Thyroid gland (tissue), 4 donors: ENCODE measurements at places on chromosomes 2 and 18. TPM values are rescaled to one million over a fixed set of nuclear protein-coding genes. Genes with fewer than 3 reads are reported as not detected.

GRCh38 chr2:37838541-37839167 is 86.4 kb upstream of the RMDN2 start:
- H3K27me3 ChIP-seq, result no peaks in the 10 kb centered on the region
- H3K4me3 ChIP-seq, result no peak overlapping the region
- no peaks in the 10 kb centered on the region for H3K36me3 ChIP-seq
- no peak overlapping the region for H3K27ac ChIP-seq

DNA sequence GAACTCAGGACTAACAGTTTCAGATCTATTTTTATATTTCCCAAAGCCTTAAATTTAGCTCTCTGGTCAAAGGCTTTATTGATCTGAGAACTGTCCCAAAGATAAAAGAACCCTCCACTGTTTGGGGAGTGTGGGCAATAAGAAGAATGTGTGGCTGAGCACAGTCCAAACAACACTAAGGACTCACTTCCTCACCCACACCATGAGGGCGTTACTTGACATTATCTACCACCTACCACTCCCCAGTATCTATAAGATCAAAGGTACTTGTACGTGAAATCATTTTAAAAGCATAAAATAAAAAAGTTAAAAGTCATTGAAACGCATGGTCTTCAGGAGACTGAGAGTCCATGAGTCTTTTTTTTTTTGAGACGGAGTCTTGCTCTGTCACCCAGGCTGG is 54.6 kb upstream of the NFU1 start:
- H3K36me3 ChIP-seq, result peaks cover 4% of the 10 kb centered on the region
- H3K4me3 ChIP-seq, result no peak overlapping the region
- no peak for DNase-seq
- H3K27ac ChIP-seq, result no peak overlapping the region
- H3K4me1 ChIP-seq, result no peaks in the 10 kb centered on the region

DNA sequence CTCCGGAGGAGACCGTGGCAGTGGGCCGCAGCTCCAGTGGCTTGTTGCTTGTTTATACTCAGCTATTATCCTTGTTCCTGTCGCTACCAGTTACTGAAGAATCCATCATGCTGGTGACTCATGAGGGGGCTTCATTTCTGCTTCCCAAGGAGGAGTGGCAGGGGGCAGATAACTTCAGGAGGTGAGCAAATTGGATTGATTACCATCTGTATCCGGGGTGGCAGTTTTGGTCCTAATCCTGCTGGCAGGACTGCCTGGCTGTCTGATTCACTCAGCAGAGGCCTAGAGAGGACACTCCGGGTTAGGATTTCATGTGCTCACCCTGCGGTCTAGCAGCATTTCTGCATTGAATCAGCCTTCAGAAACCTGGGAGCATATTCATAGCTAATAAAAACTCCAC is 230.0 kb downstream of the ACTR3 start:
- H3K27me3 ChIP-seq, result no peaks in the 10 kb centered on the region
- no peaks in the 10 kb centered on the region for H3K36me3 ChIP-seq
- no peak for DNase-seq
- no peak overlapping the region for H3K4me3 ChIP-seq
- no peaks in the 10 kb centered on the region for H3K4me1 ChIP-seq

ST8SIA5 gene
- total RNA-seq, result 1.2 TPM

DNA sequence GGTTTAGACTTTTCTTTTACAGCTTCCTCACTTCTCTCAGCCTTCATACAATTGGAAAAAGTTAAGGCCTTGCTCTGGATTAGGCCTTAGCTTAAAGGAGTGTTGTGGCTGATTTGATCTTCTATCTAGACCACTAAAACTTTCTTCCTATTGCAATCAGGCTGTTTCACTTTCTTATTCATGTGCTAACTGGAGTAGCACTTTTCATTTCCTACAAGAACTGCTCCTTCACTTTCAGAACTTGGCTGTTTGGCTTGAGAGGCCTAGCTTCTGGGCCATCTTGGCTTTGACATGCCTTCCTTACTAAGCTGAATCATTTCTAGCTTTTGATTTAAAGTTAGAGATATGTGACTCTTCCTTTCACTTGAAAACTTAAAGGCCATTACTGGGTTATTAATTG is 114.3 kb downstream of the ARHGEF4 start:
- H3K27me3 ChIP-seq, result no peaks in the 10 kb centered on the region
- no peaks in the 10 kb centered on the region for H3K4me1 ChIP-seq
- no peak overlapping the region for H3K4me3 ChIP-seq
- H3K27ac ChIP-seq, result no peak overlapping the region
- DNase-seq, result no peak

- H3K4me1 ChIP-seq, result no peaks in the 10 kb centered on the region
- H3K36me3 ChIP-seq, result no peaks in the 10 kb centered on the region
- H3K4me3 ChIP-seq, result no peak overlapping the region
- H3K27ac ChIP-seq, result no peak overlapping the region
These were observed 95.3 kb upstream of the ALKAL2 start for GRCh38 chr2:383178-383577.

DNA sequence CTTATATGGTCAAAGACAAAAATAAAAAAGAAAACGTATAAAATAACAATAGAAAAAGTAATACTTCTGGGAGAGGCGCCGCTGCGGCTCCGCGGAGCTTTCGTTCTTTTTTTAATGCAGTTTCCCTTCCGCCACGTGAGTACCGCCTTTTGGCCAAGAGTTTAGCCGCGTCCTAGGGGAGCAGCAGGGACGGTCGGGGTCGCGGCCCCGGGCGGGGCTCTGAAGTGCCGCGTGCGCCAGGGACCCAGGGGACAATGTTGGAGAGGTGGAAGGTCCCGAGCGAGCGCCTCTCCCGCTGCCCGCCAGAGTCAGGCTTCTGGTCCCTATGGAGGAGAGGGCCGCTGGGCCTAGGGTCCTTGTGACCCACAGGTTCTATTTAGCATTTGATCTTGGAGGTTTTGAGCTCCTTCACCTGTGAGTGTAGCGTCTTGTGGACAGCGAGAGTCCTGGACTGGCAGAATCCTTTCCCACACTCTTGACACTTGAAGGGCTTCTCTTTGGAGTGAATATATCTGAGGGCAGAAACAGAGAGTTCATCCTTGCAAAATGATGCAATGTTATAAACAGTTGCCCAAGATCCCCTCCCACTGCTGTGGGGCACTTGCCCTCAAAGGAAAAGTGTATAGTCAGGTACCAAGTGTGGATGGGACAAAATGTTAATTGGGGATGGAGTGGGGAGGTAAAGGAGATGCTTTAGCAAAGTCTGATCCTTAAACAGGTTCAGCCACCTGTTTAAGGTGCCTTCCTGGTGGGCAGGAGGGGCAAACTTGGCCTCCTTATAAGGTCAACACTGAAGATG is 6.3 kb downstream of the OSR1 start:
- H3K4me3 ChIP-seq, result no peak overlapping the region
- no peak for DNase-seq
- H3K27me3 ChIP-seq, result peaks cover 49% of the 10 kb centered on the region
- H3K36me3 ChIP-seq, result no peaks in the 10 kb centered on the region
- no peak overlapping the region for H3K27ac ChIP-seq
- H3K4me1 ChIP-seq, result peaks cover 33% of the 10 kb centered on the region

- no peak for DNase-seq
- no peaks in the 10 kb centered on the region for H3K36me3 ChIP-seq
- no peak overlapping the region for H3K4me3 ChIP-seq
- H3K27ac ChIP-seq, result peak overlapping the region; percentile 59
These were observed 66.6 kb downstream of the PHLPP1 start for GRCh38 chr18:62781893-62782292.

DNA sequence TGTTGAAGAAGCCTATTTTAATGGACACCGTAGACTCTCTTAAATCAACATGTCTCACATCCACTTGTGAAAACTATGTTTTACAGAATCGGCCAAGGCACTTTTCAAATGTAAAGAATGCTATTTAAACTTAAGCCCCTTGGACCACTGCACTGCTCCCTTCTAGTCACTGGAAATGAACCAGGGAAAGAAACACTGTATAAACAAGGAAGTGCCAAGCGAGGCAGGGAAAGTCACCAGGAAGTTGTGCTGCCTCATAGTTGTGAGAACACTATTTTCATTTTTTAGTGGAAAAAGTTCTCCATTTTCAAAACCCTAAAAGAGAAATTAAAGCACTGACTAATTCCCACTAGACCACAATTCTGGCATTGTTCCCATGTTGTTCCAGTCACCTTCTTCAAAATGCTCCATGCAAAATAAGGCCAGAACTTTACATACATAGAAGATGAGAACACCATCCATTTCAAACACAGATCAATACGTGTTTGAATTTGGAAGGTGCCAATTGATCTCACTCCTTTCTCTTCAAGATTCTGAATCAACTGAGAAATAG is 13.5 kb downstream of the CCDC141 start:
- no peaks in the 10 kb centered on the region for H3K4me1 ChIP-seq
- DNase-seq, result no peak
- H3K36me3 ChIP-seq, result no peaks in the 10 kb centered on the region
- no peak overlapping the region for H3K27ac ChIP-seq

- H3K27me3 ChIP-seq, result no peaks in the 10 kb centered on the region
- no peaks in the 10 kb centered on the region for H3K36me3 ChIP-seq
- H3K4me1 ChIP-seq, result no peaks in the 10 kb centered on the region
- H3K4me3 ChIP-seq, result no peak overlapping the region
These were observed 313.0 kb upstream of the NRXN1 start for GRCh38 chr2:51344886-51345285.

GRCh38 chr2:233758849-233759248 is 1.2 kb upstream of the UGT1A1 start:
- H3K4me1 ChIP-seq, result no peaks in the 10 kb centered on the region
- no peaks in the 10 kb centered on the region for H3K36me3 ChIP-seq
- H3K27me3 ChIP-seq, result no peaks in the 10 kb centered on the region
- DNase-seq, result no peak
- no peak overlapping the region for H3K4me3 ChIP-seq
- no peak overlapping the region for H3K27ac ChIP-seq

NT5DC4 gene
- total RNA-seq, result not detected

GRCh38 chr2:149132339-149132738 is 93.8 kb downstream of the LYPD6B start:
- no peaks in the 10 kb centered on the region for H3K27me3 ChIP-seq
- H3K4me3 ChIP-seq, result no peak overlapping the region
- DNase-seq, result no peak
- no peak overlapping the region for H3K27ac ChIP-seq
- H3K4me1 ChIP-seq, result no peaks in the 10 kb centered on the region
- no peaks in the 10 kb centered on the region for H3K36me3 ChIP-seq

DNA sequence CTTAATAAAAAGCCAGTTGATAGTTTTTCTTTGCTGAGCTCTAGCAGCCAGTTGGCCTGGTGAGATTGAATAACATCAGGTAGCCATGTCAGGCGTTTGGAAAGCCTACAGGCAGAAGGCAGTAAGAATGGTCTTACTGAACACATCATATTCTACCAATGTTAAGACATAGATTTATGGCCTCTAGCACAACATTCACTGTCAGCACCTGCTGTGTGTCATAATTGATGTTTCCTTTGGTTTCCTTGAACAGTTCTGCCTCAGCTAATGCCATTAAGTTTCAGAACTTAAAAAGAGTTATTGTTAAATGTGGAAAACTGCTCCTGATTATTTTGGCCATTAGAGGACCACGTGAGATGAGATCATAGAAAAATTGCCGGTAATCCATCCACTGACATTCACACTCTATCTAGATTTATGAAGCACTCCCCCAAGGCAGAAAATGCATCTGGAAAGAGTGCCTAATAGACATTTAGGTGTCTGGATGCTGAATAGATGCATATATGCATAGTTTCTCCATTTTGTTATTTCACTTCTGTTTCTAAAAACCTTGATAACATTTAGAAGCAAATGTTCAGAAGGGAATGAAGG is 434.7 kb downstream of the PTPRM start:
- H3K4me1 ChIP-seq, result peaks cover 60% of the 10 kb centered on the region
- no peaks in the 10 kb centered on the region for H3K27me3 ChIP-seq
- no peak overlapping the region for H3K4me3 ChIP-seq
- DNase-seq, result no peak
- H3K36me3 ChIP-seq, result no peaks in the 10 kb centered on the region
- H3K27ac ChIP-seq, result peak overlapping the region; percentile 81

- H3K27me3 ChIP-seq, result no peaks in the 10 kb centered on the region
- DNase-seq, result no peak
- H3K4me1 ChIP-seq, result peaks cover 18% of the 10 kb centered on the region
- no peak overlapping the region for H3K4me3 ChIP-seq
- no peaks in the 10 kb centered on the region for H3K36me3 ChIP-seq
- H3K27ac ChIP-seq, result no peak overlapping the region
These were observed 274.4 kb downstream of the LRP1B start for GRCh38 chr2:141856215-141856919.

DNA sequence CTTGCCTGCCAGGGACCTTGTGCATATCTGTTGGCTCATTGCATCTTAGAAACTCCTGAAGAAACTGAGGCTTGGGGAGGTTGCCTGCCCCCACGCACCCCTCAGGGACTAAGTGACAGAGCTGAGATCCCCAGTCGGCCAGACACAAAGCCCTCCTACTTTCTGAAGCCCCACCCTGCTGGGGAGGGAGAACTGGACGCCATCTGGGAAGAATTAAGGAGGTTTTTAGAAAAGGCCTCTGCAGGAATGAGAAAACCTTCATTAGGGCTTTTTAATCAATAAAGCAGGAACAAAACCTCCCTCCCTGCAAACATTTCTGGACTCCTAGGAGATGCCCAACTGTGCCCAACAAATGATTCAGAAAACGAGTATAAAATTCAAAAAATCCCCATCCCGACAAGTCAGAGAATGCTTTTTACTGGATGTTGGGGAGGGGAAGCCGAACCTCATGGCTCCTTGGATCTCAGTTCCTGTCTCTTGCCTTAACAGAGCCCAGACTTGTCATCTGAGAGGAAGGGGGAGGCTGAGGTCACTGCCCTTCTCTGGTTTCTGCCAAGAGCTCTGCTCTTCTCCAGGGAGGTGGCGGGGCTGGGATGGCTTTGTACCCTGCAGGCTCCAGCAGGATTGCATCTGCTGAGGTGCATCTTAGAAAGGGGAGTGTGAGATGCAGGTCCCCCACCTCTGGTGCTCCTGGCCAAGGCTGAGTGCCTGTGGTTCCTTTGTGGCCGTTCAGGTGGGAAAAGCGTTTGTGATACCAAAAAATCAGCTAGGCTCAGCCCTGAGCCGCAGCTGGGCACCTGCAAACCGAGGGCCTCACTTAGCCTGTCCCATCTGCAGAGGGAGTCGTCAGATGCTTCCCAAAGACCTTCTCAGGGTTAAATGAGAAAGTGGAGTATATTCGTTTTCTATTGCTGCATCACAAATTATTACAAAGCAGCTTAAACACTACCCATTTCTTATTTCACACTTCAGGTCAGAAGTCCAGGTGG is 142.4 kb downstream of the ZFP36L2 start:
- peak overlapping the region; percentile 85 for H3K27ac ChIP-seq
- H3K36me3 ChIP-seq, result no peaks in the 10 kb centered on the region
- no peak for DNase-seq
- H3K27me3 ChIP-seq, result no peaks in the 10 kb centered on the region
- H3K4me1 ChIP-seq, result peaks cover 73% of the 10 kb centered on the region

DNA sequence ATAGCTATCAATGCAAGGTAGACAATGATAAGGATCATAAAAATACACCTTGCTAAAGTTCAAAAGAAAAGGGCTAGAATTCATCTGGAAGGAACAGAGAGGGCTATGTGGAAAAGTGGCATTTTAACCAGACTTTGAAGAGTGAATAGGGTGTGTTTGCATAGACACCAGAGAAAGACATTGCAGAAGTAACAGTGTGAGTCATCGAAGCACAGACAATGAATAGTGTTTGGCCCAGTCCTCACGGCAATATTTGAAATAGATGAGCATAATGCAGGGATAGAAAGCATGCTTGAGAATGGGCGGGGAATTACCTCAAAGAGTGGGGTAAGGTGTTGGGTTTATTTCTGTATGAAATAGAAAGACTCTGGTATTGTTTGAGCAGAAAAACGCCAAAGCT is 24.2 kb downstream of the MYT1L start:
- no peaks in the 10 kb centered on the region for H3K4me1 ChIP-seq
- H3K4me3 ChIP-seq, result no peak overlapping the region
- no peaks in the 10 kb centered on the region for H3K27me3 ChIP-seq
- H3K36me3 ChIP-seq, result no peaks in the 10 kb centered on the region
- no peak overlapping the region for H3K27ac ChIP-seq
